ENCODE measurements at places on chromosomes 4 and X.

DNA sequence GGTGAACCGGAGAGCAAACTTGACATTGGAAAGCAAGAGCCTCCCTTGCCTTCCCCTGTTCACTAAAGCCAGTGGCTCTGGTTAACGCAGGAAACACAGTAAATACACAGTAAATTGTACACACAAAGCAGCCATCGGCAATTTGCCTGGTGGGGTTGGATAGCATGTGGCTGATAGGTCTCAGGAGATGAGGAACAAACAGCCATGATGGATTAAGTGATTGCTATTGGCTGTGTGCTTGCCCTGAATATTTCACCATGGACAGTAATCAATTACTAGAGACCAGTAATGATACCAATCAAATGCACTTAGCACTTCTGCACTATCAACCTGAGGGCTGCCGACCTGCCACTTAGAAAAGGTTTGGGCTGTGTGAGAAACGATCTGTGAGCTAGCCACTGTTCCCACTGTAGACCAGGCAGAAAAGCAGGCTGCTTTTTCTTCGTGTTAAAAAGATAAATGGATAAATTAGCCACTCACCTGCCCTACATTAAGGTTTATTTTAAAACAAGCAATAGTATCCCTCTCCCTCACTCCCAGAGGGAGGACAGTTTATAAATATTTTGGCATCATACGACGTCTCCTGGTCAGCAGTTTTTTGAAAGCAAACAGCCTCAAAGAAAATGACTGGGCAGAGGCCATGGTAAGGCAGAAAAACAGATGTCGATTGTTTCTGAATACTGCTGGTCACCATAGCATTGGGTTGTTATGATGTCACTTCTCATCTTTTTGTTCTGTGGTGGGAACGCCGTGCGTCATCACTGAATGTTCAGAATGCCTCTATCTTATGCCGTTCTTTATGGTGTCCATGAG is 167.1 kb downstream of the MAML3 start:
- no peak for DNase-seq

DNA sequence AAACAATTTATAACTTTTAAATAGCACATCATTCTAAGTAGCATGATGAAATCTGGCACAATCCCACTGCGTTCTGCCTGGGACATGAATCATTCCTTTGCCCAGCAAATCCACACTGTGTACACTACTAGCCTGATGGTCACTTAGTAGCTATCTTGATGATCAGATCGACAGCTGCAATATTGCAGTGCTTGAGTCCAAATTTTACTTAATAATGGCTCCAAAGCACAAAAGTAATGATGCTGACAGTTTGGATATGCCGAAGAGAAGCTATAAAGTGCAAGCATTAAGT is 86.6 kb upstream of the NPNT start:
- DNase-seq = no peak

GRCh38 chr4:105644257-105644656 is 64.2 kb downstream of the INTS12 start:
- DNase-seq = no peak

DNA sequence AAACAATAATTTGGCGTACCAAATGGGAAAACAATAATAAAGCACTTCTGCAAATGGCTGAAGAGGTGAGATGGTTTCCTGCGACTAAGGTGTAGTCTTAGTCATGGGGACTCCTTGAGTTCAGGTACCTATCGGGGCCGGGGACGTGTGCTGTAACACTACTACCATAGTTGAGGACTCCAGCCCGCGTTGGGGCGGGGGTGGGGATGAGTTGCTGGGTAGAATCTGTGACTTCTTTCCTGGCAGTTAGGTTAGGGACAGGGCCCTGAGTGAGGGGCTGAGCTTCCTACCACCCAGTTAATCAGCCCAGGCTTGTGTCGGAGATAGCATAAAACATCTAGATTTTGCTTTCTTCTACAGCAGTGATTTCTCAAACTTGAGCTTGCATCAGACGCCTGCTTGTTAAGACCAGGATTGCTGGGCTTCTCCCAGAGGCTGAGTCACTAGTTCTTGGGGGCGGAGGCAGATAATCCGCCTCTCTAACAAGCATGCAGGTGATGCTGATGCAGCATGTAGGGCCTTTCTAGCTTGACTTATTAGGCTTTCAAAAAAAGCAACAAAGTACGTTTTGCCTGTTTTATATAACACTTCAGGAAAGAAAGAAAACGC is 30.2 kb downstream of the RBBP7 start:
- no peak for DNase-seq

DNA sequence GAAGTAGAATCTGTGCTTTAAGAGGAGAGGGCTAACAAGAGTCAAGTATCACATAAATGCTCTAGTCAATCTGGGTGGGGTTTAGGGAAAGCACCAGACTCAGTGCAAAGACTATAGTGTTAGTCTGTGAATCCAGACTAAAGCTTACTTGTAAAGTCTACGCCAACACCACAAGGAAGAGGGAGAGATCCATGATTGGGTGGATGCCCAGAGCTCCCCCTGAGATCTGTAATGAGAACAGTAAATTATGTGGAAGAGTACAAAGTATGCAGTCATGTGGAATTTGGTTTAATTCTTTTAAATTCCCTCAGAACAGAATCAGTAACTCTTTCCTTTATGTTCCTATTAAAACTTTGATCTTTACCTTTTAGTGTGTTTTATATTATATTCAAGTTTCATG is 354.7 kb upstream of the SPANXN4 start:
- DNase-seq = no peak

DNA sequence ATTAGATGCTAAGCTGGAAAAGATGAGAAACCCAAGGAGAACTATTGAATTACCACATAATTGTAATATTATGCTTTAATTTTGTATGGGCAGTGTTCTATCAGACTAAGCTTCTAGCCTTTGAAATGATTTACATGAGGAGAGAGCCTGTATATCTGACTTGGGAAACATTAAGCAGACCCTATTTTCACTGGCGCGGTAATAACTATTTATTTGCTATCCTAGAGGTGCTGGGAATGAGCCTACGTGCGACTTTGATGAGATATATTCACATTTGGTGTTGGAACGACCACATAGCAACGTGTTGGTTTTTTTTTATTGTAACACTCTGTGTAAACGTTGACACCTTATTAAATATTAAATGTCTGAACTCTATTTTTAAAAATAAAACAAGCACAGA is 80.5 kb downstream of the CLCN4 start:
- DNase-seq = no peak

DNA sequence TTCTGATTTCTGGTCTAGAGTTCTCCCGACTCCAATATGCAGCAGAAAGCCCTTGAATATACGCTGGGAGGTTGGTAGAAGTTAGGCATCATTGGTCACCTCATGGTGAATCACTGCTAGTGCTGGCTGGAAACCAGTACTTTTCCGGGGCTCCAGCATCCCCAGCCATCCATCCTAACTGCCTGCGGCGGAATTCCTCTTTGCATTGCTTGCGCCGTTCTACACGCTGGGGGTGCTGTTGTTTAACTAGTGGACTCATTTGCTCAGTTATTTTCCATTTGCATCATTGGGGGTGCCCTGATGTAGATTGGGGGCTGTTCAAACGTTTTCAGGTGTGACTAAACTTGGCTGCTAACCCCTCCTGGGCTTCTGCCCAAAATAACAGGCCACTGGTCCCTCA is 23.3 kb upstream of the GPR50 start:
- DNase-seq = no peak

GRCh38 chrX:48711162-48711928 is 14.8 kb downstream of the SUV39H1 start:
- DNase-seq = no peak

- no peak for DNase-seq
Observed at GRCh38 chrX:20116087-20116576, 575 bp downstream of the MAP7D2 start.

GRCh38 chrX:9342561-9343051 is 122.3 kb upstream of the TBL1X start:
- DNase-seq = no peak

DNA sequence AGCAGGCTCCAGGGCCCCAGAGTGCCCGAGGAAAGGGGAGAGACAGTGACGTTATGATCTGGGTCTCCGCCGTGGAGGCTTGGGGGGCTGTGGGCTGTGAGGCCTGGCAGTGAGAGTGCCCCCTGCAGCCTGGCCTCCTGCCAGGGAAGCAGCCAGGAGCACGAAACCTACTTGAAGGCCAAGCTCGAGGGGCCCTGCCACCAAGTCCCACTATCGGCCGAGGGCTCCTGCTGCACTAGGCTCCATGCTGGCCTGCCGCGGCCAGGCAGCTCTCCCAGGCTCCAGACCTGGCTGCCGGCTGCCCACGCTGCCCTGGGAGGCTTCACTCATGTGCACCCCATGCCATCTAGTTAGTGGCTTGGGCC is 18.7 kb downstream of the FLNA start:
- no peak for DNase-seq

Data from stimulated activated CD4-positive, alpha-beta T cell treated with anti-CD3 and anti-CD28 coated beads, TNF-alpha, amount 100 ng/mL, for 48 hours (primary cell).